ENCODE measurements at places on chromosomes 3 and 15.
A peak's percentile ranks its signal among the peaks of the same experiment; 100 is the strongest.

DNA sequence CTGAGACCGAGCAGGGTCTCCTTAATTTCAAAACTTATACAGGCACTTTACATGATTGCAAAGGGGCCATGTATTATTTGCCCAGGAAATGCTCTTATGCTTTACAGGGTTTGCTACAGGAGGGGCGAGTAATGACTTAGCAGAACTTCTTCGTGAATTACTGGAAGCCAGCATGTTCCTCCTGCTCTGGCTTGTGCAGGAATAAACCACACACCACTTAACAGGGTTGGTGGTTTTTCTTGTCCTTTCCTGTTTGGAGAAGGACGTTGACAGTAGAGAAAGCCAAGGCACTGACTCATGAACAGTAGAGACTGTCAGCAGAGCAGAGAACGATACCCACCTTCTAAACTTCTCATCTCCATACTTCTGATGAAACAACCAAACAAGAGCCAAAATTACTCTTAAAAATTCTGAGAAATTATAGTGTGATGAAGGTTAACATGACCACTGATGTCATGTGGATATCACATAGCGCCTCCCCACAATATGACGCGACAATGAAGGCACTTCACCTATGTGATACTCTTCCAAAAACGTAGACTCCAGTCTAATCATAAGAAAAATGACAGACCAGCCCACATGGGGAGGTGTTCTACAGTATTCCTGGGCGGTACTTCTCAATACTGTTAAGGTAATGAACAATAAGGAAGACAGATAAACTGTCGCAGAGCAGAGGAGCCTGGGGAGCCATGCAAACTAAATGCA lies 24.7 kb upstream of the MCTP2 start:
- peak; percentile 8 for DNase-seq

GRCh38 chr3:69698728-69699127 lies 40.5 kb upstream of the MITF start:
- no peak for DNase-seq

DNA sequence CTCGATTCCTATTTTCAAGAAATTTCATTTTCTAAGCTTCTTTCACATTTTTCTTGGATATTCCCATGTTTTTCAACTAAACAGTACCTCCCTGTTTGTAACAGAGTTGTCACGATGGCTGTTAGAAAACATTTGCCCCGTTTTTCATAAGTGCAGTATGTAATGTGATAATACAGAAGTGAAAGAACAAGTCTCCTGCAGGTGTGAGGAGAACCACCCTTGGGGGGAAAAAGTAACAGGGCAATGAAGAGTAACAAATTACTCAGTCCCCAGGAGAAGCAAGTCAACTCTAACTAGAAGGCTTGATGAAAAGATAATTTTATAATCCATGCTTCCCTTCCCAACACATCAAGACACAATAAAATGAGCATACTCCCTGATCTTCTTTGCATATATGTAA lies 493.3 kb downstream of the FOXP1 start:
- no peak for DNase-seq

DNA sequence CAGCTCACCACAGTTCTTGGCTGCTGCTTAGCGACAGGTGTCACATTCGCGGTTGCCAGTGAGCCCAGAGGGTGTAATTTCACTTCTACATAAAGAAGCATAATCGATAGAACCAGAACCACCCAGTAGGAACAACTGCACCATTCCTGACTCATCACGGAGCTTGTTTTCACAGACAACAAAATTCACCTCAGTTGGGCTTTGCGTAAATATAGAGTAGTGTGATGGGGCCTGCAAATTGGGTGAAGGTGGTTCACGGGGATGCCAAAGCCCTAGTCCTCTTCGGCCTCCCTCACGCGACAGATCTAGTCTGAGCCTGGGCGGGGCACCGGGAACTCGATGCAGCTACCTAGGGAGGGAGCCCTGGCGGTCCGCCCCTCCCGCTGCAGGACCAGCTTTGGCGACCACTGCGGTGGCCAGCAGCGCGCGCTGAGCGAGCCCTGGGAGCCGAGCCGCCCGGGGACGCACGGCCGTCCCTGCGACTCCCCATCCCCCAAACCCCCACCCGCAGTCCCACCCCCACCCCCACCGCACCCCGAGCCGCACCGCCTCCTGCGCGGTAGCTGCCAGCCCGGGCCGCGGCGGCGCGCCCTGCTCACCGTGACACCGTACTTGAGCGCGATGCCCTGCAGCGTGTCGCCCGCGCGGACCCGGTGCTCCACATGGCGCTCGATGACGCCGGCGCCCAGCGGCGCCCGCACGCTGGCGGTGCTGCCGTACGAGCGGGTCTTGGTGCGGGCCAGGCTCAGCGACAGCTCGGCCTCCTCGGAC lies 519 bp downstream of the LYSMD2 start:
- peak; percentile 35 for DNase-seq

DNA sequence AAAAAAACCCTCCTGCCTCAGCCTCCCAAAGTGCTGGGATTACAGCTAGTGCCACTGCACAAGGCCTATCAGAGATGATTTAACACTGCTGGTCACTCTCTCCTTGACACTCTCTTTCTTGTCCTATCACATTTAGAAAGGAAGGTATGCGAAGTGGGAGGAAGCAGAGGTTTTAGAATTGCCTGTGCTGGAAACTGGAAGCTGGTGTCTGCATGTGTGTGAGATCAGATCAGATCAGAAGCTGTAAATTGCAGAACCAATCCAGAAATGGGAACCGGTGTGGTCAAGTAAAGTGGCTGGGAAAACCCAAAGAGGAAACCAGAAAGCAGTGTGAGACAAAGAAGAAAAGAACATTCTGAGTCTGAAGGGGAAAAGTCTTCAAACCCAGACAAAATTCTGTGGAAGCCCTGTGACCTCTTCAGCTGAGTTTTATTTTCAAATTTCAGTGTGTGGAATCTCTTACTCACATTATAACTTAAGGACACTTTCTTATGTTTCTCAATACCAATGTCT lies 2.8 kb downstream of the EFHB start:
- DNase-seq: no peak

GRCh38 chr3:56940976-56941375 lies 119.5 kb upstream of the SPATA12 start:
- DNase-seq: no peak

DNA sequence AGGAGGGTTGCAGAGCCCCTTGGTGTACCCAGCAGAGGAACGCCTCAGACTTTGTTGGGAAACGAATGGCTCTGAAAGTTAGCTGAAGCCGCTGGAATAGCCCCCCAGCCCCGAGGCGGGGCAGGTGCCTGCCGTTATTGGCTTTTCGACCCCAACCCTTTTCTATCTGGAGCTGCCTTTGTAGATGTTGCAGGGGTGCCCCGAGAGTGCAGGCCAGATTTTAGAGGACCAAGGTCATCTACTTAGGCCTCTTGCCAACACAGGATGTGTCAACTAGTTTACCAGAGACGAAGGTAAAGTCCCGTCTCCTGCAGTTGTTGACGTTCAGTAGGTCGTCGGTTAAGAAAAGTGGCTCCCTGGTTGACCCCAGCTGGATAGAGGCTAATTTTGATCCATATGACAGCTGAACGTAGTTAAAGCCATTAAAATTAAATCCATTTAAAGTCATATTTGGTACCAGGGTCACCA lies 579 bp upstream of the UBE3A start:
- peak; percentile 18 for DNase-seq

DNA sequence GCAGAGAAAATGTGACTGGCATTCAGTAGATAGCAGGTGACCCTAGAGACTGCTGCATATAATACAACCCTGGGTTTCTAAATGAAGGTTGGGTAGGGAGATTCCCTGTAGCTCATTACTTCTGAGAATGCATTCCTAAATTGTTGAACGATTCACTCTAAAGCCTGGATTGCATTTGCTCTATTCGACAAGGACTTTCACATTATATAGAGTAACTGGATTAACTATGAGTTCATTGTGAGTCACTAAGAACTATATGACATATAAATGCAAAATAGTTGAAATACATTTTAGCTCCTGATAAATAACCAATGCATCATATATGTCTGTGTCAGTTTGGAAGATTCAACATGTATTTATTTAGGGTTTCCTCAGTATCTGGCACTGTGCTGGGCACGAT lies 294.7 kb upstream of the CCDC54 start:
- no peak for DNase-seq

DNA sequence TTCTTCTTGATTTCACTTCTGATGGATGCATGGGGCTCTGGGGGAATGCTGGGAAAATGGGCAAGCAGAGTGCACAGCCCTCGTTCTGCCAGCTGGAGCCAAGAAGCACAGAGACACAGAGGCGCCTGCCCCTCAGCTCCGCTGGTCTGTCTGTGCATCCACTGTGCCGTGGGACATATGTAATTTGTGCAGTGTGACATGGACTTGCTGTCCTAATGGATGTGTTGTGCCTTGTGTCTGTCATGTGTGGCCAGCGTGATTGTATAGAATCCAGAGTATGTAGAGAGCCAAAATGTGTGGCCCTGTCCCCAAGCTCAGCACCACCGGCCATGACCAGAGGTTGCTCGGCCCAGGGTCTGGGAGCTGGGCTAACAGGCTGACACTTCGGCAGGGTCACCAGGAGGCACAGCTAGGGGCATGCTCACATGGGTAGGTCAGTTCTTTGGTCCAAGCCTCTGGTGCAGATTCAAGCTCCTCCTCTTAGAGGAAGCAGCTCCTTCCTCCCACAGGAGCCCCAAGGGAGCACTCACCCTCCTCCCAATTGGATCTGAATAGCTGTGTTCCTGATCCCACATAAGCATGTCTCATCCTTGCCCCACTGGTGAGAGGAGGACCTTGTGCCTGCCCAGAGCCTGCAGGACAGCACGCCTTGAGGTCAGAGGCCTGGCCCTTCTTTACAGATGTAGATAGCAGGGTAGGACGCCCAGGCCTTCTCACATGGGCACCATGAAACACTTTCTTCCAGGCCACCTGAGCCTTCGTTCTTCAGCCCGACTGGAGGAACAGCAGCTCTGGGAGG lies 100.8 kb upstream of the ABHD17C start:
- no peak for DNase-seq

DNA sequence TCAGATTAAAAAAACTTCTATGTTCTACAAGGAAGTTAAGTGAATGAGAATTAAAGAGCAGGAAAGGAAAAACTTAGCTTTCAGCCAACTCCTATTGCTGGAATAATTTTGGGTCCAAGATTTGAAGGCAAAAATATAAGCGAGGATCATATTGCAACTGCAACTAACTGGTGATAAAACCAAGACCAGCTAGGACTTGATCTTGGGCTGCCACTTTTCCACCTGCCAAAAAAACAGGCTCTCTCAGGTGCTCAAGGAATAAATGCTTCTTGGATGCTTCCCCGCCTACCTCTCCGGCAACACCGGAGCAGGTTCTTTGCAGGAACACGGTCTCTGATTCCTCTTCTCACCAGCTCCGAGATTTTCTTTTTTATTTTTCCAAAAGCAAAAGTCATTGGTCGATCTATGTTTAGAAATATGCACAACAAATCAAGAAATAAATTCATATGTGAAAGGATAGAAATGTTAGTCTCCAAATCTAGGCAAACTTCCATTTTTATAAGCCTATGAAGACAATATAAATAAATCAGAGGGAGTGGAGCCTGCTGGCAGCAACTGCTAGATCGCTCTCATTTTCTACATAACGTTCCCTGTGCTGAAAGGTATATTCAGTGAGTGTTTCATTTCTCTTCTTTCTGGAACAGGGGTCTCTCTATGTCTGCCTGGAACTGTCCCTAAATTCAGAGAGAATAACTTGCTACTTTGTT lies 241.9 kb downstream of the NTRK3 start:
- no peak for DNase-seq

- no peak for DNase-seq
These were observed 99.4 kb upstream of the MRPL3 start for GRCh38 chr3:131602011-131602779.

GRCh38 chr3:16300881-16301359 lies 35.9 kb downstream of the OXNAD1 start:
- DNase-seq: no peak

GRCh38 chr3:136932523-136932922 lies 25.3 kb upstream of the IL20RB start:
- DNase-seq: no peak

- DNase-seq: no peak
These were observed 37.8 kb upstream of the HRH1 start for GRCh38 chr3:11116336-11117059.

- DNase-seq: no peak
These were observed 478.9 kb upstream of the GBE1 start for GRCh38 chr3:82240322-82240721.

DNA sequence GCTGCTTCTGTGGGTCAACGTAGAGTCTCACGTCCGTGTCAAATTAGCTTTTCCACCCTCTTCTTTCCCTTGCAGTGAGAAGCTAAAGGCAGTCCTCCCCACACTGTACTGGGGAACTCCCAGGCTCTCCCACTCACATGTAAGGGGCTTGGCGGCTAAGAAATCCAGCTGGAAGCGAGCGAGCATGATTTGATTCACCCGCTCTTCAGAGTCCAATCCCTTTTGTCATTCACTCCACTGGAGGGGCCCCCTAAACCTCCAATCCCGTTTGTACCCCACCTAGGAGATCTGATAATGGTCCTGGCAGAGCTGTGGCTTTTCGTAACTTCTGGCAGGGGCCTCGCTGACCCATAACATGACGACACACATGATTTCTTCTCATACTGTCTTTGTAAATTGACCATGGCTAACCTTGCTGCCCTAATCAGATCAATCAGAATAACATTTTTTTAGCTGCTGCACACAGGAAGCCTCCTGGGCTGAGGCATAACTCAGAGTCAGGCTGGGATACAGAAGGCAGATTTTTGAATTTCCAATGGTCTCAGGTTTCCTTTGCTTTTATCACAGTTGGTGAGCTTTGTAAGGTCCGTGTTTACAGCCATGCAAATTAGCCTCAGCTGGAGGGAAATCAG lies 235.2 kb downstream of the GREM1 start:
- DNase-seq: no peak

DNA sequence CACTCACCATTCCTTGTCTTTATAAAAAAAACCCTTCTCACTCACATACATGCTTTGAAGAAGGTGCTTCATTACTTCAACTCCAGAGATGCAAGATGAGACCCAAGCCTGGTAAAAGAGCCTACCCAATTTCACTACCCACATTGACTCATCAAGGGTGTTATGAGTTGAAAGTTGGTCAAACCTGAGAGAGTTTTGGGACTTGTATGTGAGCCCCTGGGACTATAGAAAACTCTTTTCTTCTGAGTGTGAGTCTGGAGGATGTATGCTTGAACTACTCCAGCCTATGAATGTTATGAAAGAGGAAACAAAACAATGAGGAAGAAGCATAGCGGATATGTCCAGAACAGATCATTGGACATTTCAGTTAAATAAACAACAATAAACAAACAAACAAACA lies 106.5 kb upstream of the SATB1 start:
- no peak for DNase-seq

GRCh38 chr3:45555086-45555591 lies 39.4 kb upstream of the LIMD1 start:
- DNase-seq: no peak
